ENCODE measurements at places on chromosomes 6 and 20.

DNA sequence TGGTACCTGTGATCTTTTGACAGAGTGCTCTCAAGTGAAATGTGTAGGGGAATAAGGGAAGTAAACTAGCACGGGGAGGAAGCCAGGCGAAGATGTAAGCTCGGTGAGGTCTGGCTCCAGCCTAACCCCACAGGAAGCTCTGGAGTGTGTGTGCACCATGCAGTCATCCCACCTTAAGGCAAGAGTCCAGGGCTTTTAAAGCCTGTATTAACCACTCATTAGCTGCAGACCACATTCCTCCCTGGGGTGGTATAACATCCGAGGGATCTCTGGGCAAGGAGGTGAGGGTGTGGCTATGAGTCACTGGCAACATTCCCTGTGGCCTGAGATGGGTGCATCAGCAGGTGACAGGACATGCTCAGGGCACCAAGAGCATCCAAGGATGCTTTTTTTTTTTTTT lies 12.5 kb upstream of the RANBP9 start:
- no peak for DNase-seq

DNA sequence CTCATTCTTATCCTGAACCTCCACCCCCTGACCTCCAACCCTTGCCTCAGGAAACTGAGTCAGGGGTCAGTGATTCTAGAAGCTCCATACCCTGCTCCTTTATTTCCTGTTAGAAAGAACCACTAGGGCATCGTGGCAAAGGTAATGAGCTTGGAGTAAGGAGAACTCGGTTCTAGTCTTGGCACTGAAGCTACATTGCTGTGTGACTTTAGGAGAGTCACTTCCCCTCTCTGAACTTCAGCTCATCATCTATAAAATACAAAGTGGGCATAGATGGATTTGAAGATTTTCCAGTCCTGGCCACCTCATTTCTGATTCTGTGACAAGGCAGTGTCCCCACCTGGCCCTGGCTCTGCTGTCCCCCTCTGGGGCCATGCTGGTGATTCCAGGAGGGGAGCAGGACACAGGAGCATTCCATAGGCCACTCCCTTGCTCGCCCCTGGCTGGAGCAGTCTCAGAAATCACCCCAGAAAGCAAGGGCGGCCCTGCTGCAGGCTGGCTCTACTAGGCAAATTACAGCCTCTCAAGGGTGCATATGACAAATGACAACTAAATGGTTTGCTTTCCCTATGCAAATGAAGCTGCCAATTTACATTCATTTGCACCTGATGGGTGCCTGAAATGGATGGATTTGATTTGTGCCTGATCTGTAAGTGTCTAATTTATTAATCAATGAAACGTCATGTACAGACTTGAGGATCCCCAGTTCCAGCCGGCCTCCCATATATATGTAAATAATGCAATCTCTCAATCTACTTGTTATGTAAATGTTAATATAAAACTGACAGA lies 62.2 kb downstream of the LRFN2 start:
- no peak for DNase-seq

DNA sequence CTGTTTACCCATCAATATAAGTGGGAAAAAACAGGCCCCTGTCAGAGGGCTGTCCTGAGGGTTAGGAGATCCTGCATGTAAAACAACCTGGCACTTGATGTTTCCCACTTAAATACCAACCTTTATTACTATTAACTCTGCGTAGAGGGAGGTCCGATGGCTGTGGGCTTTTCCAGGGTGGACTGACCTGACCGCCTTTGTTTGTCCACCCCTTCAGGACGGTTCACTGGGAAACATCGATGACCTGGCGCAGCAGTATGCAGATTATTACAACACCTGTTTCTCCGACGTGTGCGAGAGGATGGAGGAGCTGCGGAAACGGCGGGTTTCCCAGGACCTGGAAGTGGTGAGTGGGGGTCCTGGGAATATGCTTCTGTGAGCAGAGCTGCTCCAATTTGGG lies 47.3 kb downstream of the SASH1 start:
- DNase-seq: no peak

- DNase-seq: no peak
These were observed 55.2 kb downstream of the TGM2 start for GRCh38 chr20:38109591-38110524.

- DNase-seq: no peak
These were observed 96.2 kb downstream of the TTLL2 start for GRCh38 chr6:167420858-167421766.

DNA sequence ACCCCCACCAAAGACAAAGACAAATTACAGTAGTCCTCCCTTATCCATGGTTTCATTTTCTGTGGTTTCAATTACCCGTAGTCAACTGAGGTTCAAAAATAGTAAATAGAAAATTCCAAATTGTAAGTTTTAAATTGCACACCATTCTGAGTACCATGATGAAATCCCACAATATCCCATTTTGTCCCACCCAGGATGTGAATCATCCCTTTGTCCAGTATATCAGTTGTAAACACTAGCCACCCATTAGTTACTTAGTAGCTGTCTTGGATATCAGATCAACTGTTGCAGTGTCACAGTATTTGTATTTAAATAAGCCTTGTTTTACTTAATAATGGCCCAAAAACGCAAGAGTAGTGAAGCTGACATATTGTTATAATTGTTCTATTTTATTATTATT lies 364.0 kb upstream of the ARID1B start:
- DNase-seq: no peak

GRCh38 chr6:65064844-65065243 lies 642.2 kb downstream of the EYS start:
- DNase-seq: no peak

DNA sequence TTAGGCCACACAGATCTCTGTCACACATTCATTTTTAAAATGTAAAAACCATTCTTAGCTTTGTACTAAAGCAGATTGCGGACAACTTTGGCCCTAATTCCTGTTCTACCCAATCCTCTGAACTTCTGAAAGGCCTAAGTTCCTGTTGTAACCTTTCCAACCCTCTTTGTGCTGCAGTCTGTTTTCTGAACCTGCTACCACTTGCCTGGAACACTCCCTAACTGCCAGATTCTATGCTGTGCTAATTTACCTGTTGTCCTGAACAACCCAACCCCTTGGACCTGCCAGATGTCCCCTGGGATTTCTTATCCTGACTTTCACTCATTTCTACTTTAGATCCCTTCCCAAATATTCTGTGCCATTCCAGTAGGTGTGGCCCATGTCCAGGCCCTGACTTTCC lies 398.7 kb downstream of the ZFAND3 start:
- no peak for DNase-seq

Measured in mesenteric fat pad (tissue), 1 donor.